ENCODE measurements at places on chromosomes 11 and 22.

GRCh38 chr22:35596821-35597220 is 20.3 kb downstream of the MB start:
- no peak for DNase-seq

DNA sequence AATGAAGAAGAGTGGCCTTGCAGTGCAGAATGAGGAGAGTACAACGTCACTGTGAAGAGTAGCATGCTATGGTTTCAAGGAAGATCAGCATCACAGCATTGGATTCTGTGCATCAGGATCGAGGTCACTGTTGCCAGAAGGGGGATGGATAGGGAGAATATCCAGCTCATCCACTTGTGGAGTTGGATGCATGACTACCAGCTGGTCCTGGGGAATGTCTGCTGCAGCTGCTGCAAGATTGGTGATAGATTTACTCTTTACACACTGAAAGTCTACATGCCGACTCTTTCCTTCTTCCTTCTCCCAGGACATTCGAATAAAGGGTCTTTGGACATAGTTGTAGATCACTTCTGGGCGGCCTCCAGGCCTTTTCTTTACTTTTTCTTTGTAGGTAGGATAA is 74.3 kb downstream of the BTBD10 start:
- no peak for DNase-seq

DNA sequence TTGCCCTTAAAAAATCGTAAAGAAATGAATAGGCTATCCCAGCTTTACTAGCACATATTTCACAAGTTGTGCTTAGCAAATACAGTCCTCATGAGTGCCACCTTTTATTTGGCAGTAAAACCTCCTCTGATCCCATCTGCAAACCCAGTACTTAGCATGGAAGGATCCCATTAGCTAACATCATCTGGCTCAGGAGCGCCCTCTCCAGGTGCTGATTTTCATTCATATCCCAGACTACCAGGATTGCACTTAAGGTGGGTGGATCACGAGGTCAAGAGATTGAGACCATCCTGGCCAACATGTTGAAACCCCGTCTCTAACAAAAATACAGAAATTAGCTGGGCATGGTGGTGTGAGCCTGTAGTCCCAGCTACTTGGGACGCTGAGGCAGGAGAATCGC is 76.1 kb upstream of the PAX6 start:
- no peak for DNase-seq

- peak; percentile 84 for DNase-seq
Measured at GRCh38 chr11:14578541-14578956, 58.4 kb upstream of the PSMA1 start.

- no peak for DNase-seq
Measured at GRCh38 chr11:96538104-96538503, 148.3 kb downstream of the JRKL start.

DNA sequence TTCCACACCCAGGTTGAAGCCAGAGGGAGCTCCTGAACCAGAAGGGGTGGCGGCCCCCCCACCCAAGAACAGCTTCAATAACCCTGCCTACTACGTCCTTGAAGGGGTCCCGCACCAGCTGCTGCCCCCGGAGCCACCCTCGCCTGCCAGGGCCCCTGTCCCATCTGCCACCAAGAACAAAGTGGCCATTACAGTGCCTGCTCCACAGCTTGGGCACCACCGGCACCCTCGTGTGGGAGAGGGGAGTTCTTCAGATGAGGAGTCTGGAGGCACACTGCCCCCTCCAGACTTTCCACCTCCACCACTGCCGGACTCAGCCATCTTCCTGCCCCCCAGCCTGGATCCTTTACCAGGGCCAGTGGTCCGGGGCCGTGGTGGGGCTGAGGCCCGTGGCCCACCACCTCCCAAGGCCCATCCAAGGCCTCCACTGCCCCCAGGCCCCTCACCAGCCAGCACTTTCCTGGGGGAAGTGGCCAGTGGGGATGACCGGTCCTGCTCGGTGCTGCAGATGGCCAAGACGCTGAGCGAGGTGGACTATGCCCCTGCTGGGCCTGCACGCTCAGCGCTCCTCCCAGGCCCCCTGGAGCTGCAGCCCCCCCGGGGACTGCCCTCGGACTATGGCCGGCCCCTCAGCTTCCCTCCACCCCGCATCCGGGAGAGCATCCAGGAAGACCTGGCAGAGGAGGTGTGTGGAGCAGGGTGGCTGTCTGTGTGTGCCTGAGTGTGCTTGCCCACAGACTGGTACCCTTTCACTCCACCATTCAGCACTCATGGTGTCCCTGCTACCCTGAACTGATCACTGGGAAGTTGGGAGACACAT is 6.7 kb downstream of the PHOX2A start:
- no peak for DNase-seq

- DNase-seq = peak; percentile 38
Measured at GRCh38 chr11:85663080-85663752, 1.7 kb downstream of the CREBZF start.

GRCh38 chr22:23116506-23117263 is 25.1 kb downstream of the RSPH14 start:
- no peak for DNase-seq

GRCh38 chr11:32259641-32260081 is 168.8 kb downstream of the RCN1 start:
- no peak for DNase-seq

GRCh38 chr22:27995801-27996528 is 76.9 kb upstream of the PITPNB start:
- DNase-seq = no peak

GRCh38 chr11:13679768-13680167 is 11.3 kb downstream of the FAR1 start:
- DNase-seq = no peak

GRCh38 chr22:21000207-21000986 is 1.5 kb downstream of the THAP7 start:
- DNase-seq = no peak

- DNase-seq = no peak
Measured at GRCh38 chr11:72229925-72230763, 5.6 kb downstream of the INPPL1 start.

DNA sequence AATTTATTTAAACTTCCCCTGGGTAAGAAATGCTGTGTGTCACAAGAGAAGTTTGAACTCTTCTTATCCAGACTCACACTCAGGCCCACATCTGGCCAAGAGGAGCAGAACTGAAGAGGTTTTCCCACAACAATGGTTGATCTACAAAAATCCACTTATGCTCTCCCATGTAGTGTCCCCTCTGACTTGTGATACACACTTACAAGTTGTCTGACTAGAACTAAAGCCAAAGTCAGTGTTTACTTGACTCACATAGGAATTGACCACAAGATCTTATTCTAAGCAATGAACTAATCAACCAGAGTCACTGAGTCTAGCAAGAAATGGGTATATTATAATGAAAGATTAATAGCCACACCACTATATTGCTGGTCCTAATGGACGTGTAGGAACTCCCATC is 133.0 kb downstream of the ATG16L2 start:
- DNase-seq = no peak

DNA sequence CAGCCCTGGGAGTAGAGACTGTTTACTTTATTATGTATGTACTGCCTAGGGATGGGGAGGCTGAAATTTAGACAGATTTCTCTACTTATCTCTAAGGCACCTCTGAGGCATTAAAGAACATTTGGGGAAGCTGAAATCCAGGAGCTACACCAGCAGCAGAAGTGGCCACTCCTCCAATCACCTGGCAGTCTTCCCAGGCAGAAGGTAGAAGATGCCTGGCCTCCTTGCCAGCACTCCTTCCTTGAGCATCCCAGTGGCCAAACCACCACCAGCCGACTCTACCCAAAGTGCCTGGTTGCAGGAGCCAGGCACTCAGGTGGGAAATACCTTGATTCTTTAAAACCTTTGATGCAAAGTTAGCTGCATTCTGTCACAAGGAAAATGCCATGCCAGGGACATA is 1.9 kb upstream of the FAT3 start:
- DNase-seq = no peak

GRCh38 chr11:19746086-19746485 is 33.4 kb downstream of the NAV2 start:
- DNase-seq = no peak

- DNase-seq = peak; percentile 18
Measured at GRCh38 chr11:2666828-2667570, 32.8 kb downstream of the KCNQ1OT1 start.

- DNase-seq = no peak
Measured at GRCh38 chr11:67493548-67494370, 10.9 kb downstream of the AIP start.

GRCh38 chr11:8442301-8442700 is 151.7 kb downstream of the STK33 start:
- no peak for DNase-seq

DNA sequence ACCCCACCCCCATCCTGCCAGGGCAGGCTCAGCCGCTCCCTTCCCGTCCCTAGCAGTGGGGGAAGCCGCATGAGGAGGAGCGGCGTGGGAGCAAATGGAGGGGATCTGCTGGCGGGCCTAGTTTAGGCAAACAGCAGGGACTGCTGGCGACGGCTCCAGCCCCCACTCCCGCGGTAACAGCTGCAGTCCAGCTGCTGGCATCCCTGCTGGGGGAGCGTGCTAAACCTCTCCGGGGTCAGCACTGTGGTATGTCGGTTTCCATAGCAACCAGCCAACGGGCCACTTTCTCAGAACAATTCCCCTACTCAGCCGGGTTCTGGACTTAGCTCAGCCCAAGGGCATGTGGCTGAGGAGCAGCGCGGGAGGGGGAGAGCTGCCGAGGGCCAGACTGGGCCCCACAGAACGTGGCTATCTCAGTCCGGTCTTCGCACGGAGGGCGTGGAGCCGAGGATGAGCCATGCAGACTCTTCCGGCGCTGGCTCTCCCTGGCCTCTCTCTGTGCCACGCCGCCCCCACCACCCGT is 98.8 kb downstream of the PKNOX2 start:
- no peak for DNase-seq

DNA sequence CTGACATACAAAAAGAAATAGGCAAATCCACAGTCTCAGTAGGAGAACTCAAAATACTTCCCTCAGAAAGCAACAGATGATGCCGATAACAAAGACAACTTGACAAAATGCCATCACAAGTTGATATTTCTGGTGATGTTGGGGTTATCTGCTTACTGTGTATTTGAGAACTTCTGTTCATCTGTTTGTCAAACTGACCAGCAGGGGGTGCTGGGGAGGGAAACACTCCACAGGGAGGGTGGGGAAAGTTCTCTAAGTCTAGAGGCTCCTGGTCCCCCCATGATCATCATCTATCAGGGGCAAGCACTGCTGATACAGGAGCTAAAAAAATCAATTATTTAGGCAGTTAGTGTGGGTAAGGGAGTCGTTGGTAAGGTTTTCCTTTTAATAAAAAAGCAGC is 19.2 kb downstream of the GLYATL1 start:
- DNase-seq = peak; percentile 51

DNA sequence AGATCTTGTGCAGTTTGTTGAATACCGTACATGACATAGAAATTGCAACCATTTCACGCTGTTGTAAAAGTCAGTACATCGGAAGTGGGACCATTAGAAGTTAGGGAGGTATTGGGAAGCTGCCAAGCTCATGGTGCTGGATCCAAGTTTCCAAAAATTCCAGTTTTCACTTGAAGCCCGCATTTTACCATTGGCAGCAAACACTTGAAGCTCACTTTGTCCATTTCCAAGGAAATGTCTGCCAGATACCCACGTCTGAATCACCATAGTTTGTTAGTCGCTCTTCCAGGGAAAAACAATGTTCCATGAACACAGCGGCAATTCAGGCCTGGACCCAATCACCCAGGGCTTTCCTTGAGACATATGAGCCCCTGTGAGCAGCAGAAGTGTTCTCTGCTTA is 22.6 kb upstream of the PARVB start:
- DNase-seq = no peak

DNA sequence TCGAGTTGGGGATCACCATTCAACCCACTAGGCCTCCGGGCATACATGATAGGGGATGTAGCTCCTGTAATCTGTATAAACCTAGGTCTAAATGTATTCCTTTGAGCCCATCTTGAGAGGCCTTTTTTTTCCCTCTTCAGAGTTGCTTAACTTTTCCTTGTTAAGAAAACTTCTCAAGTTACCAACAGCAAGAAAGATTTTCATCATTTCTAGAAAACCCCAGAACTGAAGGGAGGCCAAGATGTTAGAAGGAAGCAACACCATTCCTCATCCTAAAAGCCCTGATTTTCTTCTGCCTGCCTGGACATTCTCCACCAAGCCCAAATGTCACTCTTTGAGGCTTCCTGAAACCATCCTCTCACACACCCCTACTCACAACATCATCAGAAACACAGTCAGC is 79.4 kb downstream of the TMPRSS5 start:
- no peak for DNase-seq

DNA sequence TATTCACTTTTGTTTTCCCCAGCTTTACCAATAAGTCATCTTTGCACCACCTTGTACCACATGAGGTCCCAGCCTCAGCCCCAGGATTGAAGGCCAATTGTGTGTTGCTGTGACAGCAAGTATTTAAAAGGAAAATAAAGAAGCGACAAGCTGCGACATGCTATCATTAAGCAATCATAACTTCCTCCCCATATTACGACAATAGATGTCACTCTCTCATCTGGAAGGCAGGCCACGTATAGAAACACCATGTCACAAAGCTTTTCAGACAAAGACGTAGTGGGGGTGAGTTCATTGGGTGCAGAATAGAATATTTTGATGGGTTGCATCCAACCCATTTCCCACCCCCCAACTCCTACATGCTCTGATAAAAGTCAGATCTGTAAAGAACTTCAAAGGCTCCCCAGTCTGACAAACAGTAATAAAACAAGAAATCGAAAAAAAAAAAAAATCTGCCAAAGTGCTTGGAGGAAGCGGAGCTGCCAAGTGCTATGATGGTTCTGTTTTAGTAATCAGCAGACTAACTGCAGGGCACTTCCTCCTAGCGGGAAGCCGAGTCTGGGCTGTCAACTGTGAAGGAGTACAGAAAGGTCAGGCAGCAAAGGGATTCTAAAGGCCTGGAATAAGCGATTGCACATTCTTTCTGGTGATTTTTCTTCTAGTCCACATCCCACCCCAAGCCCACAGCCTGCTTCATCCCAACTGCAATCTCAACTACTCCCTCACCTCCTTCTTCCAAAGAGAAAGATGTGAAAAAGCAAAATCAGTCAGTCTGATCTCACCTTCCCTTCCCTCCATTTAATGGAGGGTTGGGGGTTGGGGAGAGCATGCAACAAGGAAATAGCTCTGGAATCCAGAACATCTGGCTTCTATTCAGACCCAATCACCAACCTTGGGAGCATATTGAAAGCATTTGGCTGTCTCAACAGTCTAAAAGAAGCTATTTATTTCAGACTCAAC is 131.4 kb upstream of the UBASH3B start:
- DNase-seq = no peak

GRCh38 chr11:63916837-63917691 is at the start of gene RCOR2:
Gene RCOR2 (minus strand): TSS chr11:63917164. CDS start chr11:63916456, 708 bp downstream.
- DNase-seq = peak; percentile 69

GRCh38 chr11:47143322-47143721 is 33.4 kb downstream of the ARFGAP2 start:
- no peak for DNase-seq

Measured in activated CD8-positive, alpha-beta T cell treated with anti-CD3 and anti-CD28 coated beads, Interleukin-2, amount 10 ng/mL, durations not matched to agents 7 days and 5 days (primary cell).